Stimulated activated CD8-positive, alpha-beta memory T cell treated with anti-CD3 and anti-CD28 coated beads, Interleukin-7, amount 100 ng/mL, for 4 hours (primary cell): ENCODE measurements at places on chromosomes 7 and 10.

GRCh38 chr10:86969421-86970041 is 1.2 kb downstream of the ADIRF start:
- DNase-seq = no peak

DNA sequence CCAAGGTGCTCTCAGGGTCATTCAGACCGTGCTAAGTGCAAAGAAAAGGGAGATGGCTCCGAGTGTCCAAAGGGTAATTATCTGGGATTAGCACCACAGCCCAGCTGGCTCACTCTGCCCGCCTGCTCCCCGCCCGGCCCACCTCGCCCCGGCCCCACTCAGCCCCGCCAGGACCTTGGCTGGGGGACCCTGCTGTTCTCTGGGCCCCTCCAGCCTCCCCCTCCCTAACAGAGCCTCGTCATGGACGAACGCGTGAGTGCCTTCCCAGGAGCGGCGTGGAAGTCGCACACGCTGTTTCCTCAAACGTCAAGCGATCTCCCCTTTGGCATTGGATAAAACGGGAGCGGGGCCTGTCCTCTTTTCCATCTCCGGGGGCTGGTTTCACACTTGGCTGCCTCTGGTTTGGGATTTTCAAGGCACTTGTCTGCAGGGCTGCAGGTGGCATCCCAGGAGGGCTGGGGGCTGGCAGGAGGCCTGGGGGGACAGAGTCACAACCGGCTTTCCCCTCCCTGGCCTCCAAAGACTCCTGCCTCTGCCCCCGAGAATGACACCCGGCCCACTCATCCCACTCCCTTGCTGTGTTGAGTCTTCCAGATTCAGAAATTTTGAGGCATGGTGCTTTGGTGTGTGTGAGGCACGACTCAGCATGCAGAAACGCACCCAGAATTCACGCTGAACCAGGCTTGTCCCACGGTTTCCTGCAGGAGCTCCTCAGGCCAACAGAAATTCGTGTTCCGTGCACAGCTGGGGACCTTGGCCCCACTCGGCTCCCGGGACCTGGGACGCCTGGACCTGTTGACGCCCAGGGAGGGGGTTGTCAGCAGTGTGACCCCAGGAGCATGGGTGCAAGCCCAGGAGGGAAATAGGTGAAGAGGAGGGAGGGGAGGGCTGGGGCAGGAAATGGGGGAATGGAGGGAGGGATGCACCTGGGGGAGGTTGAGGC is 110.0 kb downstream of the PDGFA start:
- no peak for DNase-seq

- DNase-seq = no peak
Observed at GRCh38 chr7:121266307-121266894, 62.4 kb upstream of the WNT16 start.

DNA sequence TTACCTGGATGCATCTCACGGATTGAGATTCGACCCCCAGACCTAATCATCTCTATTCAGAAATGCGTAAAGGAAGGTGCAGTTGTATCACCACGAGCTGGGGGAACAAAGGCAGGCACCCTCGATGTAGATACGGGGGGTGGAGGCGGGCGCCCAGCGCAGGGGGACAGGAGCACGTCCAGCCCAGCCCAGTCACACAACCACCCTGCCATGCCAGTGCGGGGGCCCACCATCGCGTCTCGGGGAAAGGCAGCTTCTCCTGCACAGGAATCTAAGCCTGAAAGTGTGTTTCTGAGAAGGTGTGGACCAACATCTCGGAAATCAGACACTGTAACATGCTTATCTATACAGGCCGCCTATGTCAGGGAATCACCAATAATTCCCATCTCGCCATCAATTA is 131.1 kb downstream of the DIP2C start:
- no peak for DNase-seq

DNA sequence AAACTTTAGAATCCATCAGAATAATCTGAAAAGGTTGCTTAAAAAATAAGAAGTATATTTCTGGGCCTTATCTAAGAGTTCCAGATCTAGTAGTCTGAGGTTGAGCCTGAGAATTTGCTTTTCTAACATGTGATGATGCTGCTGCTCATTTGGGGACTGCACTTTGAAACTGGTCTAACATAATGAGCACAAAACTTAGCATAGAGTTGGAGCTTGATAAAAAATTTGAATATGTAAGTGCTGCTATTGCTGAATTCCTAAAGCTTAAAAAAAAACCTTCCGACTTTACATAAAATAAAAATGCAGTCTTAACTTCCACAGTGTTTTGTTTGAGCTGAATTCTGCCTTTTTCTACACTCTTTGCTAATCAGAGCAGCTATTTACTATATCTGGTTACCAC is 48.8 kb downstream of the GLCCI1 start:
- DNase-seq = no peak

- DNase-seq = no peak
Observed at GRCh38 chr7:47581438-47581803, 490 bp downstream of the TNS3 start.

GRCh38 chr7:155349601-155350331 is 52.1 kb downstream of the INSIG1 start:
- no peak for DNase-seq

GRCh38 chr7:157499835-157500153 is 163.0 kb downstream of the DNAJB6 start:
- no peak for DNase-seq

DNA sequence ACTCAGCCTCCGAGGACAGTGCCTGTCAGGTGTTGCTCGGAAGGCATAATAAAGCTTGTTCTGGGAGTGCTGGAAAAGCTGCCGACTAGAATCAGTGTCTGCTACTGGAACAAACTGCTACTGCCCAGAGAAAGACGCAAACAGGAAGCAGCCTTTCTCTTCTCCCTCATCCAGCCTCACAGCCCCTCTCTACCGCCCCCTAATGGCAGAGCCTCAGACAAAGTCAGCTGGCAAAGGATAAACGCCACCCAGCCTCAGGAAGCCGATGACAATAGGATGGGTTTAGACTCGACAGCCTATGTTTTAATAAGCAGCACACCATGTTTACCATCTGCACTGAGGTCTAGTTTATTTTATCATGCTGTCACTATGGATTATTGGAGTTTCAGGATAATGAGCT is 169.5 kb upstream of the LYZL1 start:
- no peak for DNase-seq

- DNase-seq = no peak
Observed at GRCh38 chr7:16647435-16647960, 1.5 kb downstream of the BZW2 start.

- no peak for DNase-seq
Observed at GRCh38 chr10:22712211-22712955, 2.0 kb downstream of the PIP4K2A start.

GRCh38 chr10:95688648-95689047 is 5.1 kb downstream of the TCTN3 start:
- DNase-seq = no peak

GRCh38 chr10:72883861-72884260 is 9.7 kb upstream of the OIT3 start:
- DNase-seq = no peak

DNA sequence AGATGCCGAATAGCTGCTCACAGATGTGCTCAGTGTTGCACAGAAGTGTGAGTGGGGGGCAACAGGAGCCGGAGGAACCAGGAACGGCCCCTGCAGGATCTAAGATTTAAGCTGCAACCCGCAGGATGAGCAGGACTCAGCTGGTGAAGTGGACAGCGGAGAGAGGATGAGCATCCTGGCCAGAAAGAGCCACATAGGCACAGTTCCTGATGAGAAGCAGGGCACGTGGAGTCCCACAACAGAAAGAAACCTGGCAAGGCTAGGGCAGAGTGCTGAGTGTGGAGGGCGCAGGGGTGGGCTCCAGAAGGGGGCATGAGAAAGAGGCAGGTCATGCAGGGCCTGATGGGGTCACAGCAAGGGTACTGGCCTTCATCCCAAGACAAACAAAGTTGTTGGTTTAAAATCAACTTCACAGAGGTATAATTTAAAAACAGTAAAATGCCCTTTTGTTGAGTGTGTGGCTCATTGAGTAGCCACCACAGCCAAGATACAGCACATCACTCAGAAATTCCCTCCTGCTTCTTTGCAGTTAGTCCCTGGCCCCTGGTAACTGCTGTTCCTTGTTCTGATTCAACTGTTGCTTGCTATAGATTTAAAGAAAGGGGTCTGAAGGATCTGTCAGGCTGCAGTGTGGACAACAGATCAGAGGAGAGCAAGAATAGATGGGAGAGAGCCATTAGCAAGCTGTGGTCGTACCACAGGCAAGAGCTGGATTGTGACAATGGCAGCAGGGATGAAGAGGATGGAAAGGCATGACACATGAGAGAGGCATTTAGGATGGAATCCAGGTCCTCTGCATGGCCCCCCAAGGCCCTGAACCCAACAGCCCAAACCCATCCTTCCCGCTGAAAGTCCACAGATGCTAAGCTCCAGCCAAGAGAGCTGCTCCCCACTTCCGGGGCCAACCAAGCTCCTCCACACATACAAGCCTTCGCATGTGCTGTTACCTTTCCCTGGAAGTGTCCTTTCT is 53.1 kb upstream of the OSBPL3 start:
- DNase-seq = no peak

- no peak for DNase-seq
Observed at GRCh38 chr10:68218786-68219185, 13.1 kb downstream of the ATOH7 start.

DNA sequence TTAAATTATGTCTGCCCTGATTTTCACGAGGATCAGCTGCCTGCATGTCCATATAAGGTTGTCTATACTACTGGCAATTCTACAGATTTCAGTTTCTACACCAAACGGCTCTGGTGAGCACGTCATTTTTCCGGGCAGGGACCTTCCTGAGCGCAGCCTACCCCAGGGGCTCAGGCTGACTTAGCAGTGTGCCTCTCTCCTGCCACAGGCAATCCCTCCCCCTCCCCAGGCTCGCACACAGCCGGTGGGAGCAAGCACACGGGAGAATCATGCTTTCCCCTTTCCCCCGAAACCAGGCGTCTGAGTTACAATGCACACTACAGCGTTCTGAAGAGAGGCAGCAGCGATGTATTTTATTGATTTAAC is 1.7 kb downstream of the KLF6 start:
- DNase-seq = peak; percentile 61

DNA sequence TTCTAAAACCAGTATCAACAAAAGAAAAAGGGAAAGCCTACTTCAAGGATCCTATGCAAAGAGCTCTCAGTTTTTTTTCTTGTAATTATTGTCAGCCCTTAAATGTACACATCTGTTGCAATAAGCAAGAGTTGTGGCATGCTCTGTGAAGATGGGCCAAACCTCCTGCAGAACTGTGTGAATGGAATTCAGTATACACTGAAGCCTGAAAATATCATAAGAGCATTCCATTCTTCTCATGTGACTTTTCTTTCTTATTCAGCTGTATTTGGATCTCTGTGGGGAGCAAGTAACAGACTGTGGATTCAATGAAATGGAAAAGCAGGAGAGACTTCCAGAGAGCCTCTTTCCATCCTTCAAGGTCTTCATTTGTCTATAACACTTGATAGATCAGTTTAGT is 130.7 kb downstream of the SAMD9 start:
- no peak for DNase-seq
